Endodermal cell (in vitro differentiated cells): ENCODE measurements at places on chromosomes 5 and 9. TPM values are rescaled to one million over a fixed set of nuclear protein-coding genes. Genes with fewer than 3 reads are reported as not detected.
A peak's percentile ranks its signal among the peaks of the same experiment; 100 is the strongest.

DNA sequence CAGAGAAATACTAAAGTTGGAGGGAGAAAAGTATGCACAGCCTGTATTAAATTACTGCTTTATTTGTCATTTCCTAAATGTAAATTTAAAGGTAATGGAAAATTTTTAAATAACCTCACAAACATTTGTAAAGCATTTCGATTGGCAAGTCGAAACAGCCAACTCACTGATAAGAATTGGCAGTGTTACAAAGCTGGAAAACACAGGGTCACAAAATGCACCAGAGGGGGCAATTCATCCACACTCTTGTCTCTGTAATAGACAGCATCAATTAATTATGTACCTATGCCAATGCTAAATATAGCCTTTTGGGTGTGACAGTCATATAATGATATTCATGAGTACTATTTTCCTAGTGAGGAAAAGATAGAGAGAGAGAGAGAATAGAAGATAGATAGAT, 140.6 kb upstream of the PRLR start:
- H3K4me3 ChIP-seq, result no peak overlapping the region
- DNase-seq, result no peak
- H3K27me3 ChIP-seq, result no peaks in the 10 kb centered on the region
- no peaks in the 10 kb centered on the region for H3K36me3 ChIP-seq
- H3K27ac ChIP-seq, result no peak overlapping the region

The PCDHB6 gene
- 0.26 to 0.66 TPM (median 0.57 TPM) in 3 replicates for total RNA-seq

The GLRA1 gene
- not detected in 2 replicates for total RNA-seq

DNA sequence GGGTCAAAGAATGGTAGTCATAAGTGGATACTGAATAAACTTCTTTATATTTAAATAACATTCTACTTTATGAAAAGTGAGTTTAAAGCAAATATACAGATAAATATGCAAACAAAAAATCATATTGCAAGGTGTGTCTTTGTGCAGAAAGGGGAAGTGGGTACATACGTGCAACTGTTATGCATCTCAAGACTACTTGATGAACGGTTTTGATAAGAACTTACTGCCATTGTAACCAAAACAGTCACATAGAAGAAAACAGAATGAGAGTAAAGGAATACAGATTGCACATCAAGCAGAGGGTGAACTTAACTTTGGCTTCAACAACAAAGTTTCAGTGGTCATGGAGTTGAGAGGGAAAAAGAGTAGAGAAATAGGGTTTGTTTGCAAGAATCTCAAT, 9.9 kb downstream of the CAMK4 start:
- no peaks in the 10 kb centered on the region for H3K4me1 ChIP-seq
- no peak overlapping the region for H3K4me3 ChIP-seq
- no peaks in the 10 kb centered on the region for H3K27me3 ChIP-seq
- no peak overlapping the region for H3K27ac ChIP-seq
- DNase-seq, result no peak
- H3K36me3 ChIP-seq, result no peaks in the 10 kb centered on the region

- H3K27me3 ChIP-seq, result no peaks in the 10 kb centered on the region
- H3K4me1 ChIP-seq, result no peaks in the 10 kb centered on the region
- no peak for DNase-seq
- H3K36me3 ChIP-seq, result no peaks in the 10 kb centered on the region
- no peak overlapping the region for H3K27ac ChIP-seq
- no peak overlapping the region for H3K4me3 ChIP-seq
These were observed 28.5 kb downstream of the COL5A1 start for GRCh38 chr9:134670042-134670525.

The DAB2 gene
- 21.6 and 23.8 TPM in 2 replicates for total RNA-seq

DNA sequence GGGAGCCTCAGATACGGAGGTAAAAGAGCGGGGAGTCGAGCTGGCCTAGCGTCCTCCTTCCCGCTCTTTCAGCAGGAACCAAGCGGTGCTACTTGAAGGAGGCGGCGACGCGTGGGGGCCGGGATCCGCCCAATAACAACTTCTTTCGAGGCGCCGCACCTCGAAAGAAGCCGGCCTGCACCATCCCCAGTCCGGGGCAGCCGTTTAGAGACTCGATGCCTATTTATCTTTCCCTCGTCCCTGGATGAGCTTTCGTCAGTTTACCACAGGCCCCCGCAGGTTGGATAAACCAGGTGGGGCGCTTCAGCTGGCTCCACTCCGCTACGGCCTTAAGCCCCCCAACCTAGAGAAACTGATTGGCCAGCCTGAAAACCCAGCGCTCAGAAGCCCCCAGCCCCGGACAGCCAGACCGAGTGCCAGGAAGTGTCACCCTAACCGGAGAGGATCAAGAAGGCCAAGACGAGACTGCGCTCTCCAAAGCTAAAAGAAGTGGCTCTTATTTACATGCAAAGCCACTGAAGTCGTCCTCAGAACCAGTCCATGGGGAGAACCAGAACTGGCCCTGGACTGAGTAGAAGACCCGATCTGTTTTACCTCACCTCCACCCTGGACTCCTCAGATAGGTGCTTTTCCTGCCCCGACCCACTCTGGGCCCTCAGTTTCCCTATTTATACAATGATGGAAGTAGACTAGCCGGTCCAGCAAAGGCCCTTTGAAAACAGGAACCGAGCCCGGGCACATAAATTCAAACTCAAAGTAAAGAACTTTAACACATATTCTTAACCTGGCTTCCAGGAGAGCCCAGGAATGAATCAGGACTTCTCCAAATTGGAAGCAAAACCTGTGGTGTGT, 1.4 kb downstream of the HAND1 start:
- no peaks in the 10 kb centered on the region for H3K36me3 ChIP-seq
- H3K4me1 ChIP-seq, result peaks cover 4% of the 10 kb centered on the region
- H3K4me3 ChIP-seq, result peak overlapping the region; percentile 76
- peak; percentile 76 for DNase-seq
- H3K27me3 ChIP-seq, result peaks cover 100% of the 10 kb centered on the region

- no peaks in the 10 kb centered on the region for H3K36me3 ChIP-seq
- no peak overlapping the region for H3K4me3 ChIP-seq
- peak overlapping the region; percentile 6 for H3K27ac ChIP-seq
- H3K4me1 ChIP-seq, result peaks cover 3% of the 10 kb centered on the region
- no peak for DNase-seq
These were observed 34.8 kb upstream of the EFNA5 start for GRCh38 chr5:107705402-107706014.

GRCh38 chr5:39205550-39205949, 13.8 kb downstream of the FYB1 start:
- H3K4me3 ChIP-seq, result no peak overlapping the region
- no peak overlapping the region for H3K27ac ChIP-seq
- H3K36me3 ChIP-seq, result no peaks in the 10 kb centered on the region

The ADAMTS12 gene
- 70.2 and 80.2 TPM in 2 replicates for total RNA-seq

- H3K4me1 ChIP-seq, result peaks cover 2% of the 10 kb centered on the region
- no peak overlapping the region for H3K27ac ChIP-seq
- H3K27me3 ChIP-seq, result no peaks in the 10 kb centered on the region
- no peak for DNase-seq
- H3K4me3 ChIP-seq, result no peak overlapping the region
These were observed 85.8 kb downstream of the FAM114A2 start for GRCh38 chr5:153952893-153953292.

DNA sequence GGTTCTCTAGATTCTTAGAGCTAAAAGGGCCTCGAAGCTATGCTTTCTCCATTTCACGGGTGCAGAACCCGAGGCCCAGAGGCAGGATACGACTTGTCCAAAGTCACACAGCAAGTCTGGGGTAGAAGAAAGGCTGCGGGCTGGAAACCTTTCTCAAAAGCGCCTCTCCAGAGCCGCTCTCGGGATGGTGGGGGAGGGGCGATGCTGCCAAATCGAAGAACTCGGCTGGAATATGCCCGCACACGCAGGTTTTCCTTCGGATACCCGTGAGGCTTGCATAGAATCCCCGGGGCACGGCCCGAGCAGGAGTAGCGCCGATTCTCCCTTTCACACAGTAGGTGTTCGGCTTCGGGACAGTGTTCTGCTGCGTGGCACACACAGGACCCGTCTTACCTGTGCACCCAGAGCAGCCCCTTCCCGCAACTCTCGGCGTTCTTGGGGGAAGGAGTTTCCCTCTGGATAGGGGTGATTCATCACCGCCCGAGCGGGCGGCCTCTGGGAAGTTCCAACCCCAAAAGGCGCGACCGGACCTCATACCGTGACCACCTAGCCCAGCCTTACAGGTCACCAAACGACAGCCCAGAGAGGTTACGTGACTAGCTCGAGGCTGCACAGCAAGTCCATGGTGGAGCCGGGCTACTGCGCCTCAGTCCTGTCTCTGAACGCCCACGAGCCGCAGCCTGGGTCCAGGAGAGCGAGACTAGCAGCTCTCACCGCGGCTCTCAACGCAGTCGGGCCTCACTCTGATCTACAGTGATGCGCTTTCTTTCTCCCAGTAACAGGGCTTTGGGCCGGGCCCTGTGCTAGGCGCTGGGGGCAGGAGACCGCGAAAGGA, 4.1 kb downstream of the PAX5 start:
- H3K36me3 ChIP-seq, result no peaks in the 10 kb centered on the region
- no peak overlapping the region for H3K27ac ChIP-seq
- peak; percentile 68 for DNase-seq
- H3K4me3 ChIP-seq, result peak overlapping the region; percentile 39
- H3K27me3 ChIP-seq, result peaks cover 98% of the 10 kb centered on the region
- H3K4me1 ChIP-seq, result peaks cover 15% of the 10 kb centered on the region

GRCh38 chr9:81445331-81445921, 243.9 kb downstream of the TLE1 start:
- H3K27ac ChIP-seq, result no peak overlapping the region
- no peaks in the 10 kb centered on the region for H3K36me3 ChIP-seq
- H3K27me3 ChIP-seq, result no peaks in the 10 kb centered on the region
- DNase-seq, result no peak

The CNTNAP3B gene
- total RNA-seq, result 2.7 to 4.7 TPM (median 3.9 TPM) in 3 replicates

GRCh38 chr5:159096243-159096923, 3.3 kb downstream of the EBF1 start:
- no peaks in the 10 kb centered on the region for H3K36me3 ChIP-seq
- H3K4me1 ChIP-seq, result peaks cover 12% of the 10 kb centered on the region
- DNase-seq, result peak; percentile 77
- no peak overlapping the region for H3K27ac ChIP-seq
- no peak overlapping the region for H3K4me3 ChIP-seq

- H3K36me3 ChIP-seq, result no peaks in the 10 kb centered on the region
- H3K4me3 ChIP-seq, result no peak overlapping the region
- H3K4me1 ChIP-seq, result no peaks in the 10 kb centered on the region
- H3K27me3 ChIP-seq, result no peaks in the 10 kb centered on the region
- no peak for DNase-seq
These were observed 96.7 kb upstream of the MAMDC2 start for GRCh38 chr9:69946800-69947437.

DNA sequence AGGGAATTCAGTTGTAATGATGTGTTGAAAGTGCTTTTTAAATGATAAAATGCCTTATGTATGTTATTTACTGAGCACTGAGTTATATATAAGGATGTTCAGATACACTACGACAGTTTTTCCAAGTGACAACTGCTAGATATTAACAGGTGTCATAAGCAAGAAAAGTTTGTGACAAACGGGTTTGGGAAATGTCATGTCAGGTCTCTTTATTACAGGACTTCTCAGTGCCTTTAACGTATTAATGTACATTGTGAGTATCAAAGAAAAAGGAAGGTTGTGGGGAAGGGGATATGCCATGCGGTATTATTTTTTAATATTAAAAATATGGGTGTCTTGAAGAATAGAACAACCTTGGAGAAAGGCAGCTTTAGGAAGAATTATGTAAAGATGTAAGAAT, 56.4 kb downstream of the RAI14 start:
- peaks cover 4% of the 10 kb centered on the region for H3K4me1 ChIP-seq
- no peaks in the 10 kb centered on the region for H3K27me3 ChIP-seq
- H3K4me3 ChIP-seq, result no peak overlapping the region
- no peak overlapping the region for H3K27ac ChIP-seq

The HTR4 gene
- total RNA-seq, result not detected in 3 replicates

The PTPA gene
- total RNA-seq, result 137 and 139 TPM in 2 replicates

GRCh38 chr9:92974161-92974661, 26.9 kb downstream of the FGD3 start:
- no peaks in the 10 kb centered on the region for H3K4me1 ChIP-seq
- H3K36me3 ChIP-seq, result no peaks in the 10 kb centered on the region
- no peaks in the 10 kb centered on the region for H3K27me3 ChIP-seq
- H3K27ac ChIP-seq, result no peak overlapping the region
- DNase-seq, result no peak

The PCDHB15 gene
- 3.7 to 4.3 TPM (median 3.8 TPM) in 3 replicates for total RNA-seq

The EPB41L4B gene
- total RNA-seq, result 6.4 and 6.9 TPM in 2 replicates

The DMRT3 gene
- not detected in 2 replicates for total RNA-seq

The MLANA gene
- total RNA-seq, result not detected in 2 replicates

GRCh38 chr5:8517456-8517855, 648.5 kb downstream of the MTRR start:
- H3K27ac ChIP-seq, result no peak overlapping the region
- H3K4me3 ChIP-seq, result no peak overlapping the region
- peak; percentile 63 for DNase-seq
- H3K27me3 ChIP-seq, result no peaks in the 10 kb centered on the region

The IL4 gene
- total RNA-seq, result not detected in 2 replicates

The PCDHB7 gene
- 0.59 and 0.75 TPM in 2 replicates for total RNA-seq
